ENCODE measurements at places on chromosomes 5 and 9.
A peak's percentile ranks its signal among the peaks of the same experiment; 100 is the strongest.

DNA sequence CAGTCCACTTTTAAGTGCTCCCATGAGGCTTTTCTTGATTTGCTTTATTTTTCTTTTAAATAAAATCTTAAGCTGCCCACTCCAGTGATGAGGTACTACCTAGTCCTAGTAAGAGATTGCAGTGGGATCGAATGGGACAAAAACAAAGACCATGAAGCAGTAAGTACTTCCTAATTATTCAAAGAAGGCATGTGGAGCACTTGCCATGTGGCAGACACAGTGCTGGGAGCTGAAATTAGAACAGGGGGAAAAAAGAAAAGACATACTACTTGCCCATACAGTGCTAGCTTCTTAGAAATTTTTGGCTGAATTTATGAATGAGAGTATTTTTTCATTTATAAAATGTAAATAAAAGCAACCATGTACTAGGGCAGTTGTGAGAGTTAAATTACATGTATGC, 239.9 kb upstream of the TNC start:
- no peak for DNase-seq

DNA sequence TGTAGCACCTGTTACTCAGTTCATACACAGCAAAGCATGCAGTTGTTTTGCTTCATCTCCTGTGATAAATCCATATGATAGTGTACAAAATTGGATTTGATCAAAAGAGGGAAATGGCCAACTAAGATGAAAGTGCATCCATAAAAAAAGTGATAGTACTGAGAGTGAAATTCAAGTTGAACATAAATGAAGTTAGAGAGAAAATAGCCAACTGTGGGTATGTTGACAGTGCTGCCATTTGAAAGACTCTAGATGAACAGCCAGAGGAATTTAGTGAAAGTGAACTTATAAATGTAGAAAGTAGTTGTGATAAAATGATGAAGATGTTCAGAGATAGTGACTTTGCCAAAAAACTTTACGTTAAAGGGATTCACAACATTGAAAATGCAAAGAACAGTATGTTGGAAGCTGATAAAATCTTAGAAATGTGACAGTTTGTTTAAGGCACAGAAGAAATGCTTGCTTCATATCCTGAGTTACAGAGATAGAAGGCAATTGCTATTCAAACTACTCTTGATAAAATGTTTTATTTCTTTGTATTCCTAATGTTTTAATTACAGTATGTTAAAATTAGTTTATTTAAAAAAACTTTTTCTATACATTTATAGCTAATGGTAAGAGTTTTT, 119.7 kb downstream of the DMXL1 start:
- no peak for DNase-seq

DNA sequence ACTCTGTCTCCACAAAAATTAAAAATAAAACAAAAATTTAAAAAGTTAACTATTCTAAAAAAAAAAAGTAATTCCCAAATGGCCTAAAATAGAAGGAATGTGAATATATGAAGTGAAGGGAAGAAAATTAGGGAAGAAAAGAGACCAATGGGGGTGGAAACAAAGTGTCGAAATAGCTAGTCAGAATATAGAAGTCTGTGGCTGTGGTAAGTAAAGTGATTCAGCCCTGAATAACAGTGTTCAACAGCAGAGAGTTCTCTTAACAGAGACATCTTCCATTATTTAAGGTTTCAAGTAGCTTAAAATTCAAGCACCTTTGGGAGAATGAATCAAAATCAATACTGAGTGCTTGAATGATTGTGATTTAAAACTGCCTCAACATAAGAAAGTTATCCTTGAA, 51.7 kb downstream of the LPAR1 start:
- DNase-seq: no peak

- DNase-seq: no peak
Observed at GRCh38 chr5:32170303-32171151, 3.6 kb downstream of the GOLPH3 start.

- peak; percentile 1 for DNase-seq
Observed at GRCh38 chr9:12882430-12882829, 107.6 kb downstream of the LURAP1L start.

DNA sequence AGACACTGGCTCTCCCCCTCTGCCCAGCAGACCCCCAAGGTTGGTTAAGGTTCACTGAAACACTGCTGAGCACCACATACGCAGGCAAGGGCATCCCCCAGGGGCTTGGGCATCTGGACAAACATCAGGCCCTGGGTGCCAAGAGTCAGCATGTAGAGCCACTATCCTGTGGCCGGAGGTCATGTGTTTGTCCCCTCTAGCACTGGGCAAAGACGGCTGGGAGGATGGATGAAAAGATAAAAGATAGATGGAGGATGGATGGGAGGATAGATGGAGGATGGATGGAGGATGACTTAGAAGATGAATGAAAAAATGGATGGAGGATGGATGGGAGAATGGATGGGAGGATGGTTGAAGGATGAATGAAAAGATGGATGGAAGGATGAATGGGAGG, 216.8 kb upstream of the IER5L start:
- DNase-seq: no peak

DNA sequence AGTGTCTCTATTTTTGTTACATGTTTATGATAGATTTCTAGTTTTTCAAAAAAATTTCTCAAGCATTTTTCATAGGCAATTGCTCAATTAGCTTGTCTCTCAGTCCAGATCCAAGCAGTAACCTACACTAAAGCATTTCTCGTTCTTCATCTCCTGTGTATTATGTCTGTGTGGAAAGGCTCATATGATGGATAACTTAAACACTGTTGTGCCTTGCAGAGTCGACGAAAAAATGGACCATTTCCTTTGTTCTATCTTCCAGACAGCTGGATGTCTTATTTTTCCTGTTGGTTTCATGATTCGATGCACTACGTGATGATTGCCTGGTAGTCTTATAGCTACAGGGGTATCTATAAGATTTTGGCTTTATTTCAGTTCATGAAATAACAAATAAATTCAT, 347.8 kb downstream of the TRPM3 start:
- no peak for DNase-seq

DNA sequence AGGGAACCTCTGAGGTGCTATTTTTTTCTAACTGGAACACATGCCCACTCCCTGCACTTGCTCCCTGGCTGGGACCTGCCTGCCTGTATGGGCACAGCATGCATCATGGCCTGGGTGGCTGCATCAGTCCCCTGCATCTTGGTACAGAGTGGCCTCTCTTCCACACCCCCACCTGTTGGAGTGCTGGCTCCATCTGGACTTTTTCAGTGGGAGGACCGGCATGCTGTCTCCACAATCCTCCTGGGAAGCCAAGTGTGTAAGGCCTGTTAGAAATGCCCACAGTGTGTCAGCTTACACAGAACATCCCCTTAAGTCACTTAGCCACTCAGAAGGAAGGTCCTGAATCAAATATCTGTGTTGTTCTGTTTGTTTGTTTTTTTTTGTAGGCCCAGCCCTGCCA, 102.9 kb downstream of the MARCHF3 start:
- DNase-seq: no peak
